HS-5 (cell line): ENCODE measurements at places on chromosomes 3 and 15.
A peak's percentile ranks its signal among the peaks of the same experiment; 100 is the strongest.

DNA sequence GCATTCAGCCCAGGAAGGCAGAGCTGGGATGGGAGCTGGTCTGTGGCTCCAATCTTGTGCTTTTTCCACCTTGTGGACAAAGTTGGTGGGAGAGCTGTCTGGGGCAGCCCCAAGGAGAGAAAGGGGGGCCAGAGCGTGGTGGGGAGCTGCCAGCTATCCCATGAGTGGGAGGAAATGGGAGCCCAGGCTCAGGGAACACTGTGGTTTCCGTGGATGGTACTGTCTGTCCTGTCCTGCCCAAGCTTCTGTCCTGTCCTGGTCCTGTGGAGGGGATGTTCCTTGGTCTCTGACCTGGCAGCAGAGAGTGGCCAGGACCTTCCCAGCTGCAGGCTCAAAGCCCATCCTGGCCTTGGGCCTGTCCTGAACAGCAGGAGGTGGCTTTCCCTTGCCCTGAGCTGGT is 72.6 kb upstream of the SEC13 start:
- no peak for DNase-seq

DNA sequence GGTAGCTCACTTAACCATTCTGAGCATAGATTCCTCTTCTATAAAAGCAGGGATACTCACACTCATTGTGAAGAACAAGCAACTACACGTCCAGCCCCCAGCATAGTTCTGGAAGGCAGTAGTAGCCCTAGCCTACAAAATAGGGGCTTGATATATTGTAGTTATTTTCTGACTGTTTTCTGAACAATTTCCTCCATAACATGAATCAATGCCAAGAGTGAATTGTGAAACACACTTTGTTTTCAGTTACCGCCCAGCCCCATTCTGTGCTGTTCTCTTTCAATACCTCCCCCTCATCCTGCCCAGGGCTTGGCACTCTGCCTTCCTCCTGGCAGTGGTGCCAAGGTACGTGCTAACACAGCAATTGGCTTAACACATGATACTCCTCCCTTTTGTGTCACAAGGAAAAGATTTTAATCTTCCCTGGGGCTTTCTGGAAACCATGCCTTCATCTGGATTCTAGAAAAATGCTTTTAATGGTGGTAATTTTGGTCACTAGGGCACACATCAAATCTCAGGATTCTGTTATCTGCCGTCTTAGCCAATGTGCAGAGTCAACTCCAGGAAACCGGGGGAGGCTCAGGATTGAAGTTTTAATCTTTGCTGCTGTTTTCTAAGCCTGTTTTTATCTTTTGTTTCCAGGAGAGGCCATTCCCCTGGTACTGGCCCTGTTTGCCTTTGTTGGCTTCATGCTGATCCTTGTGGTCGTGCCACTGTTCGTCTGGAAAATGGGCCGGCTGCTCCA is 37.2 kb downstream of the IL20RB start:
- peak; percentile 77 for DNase-seq

DNA sequence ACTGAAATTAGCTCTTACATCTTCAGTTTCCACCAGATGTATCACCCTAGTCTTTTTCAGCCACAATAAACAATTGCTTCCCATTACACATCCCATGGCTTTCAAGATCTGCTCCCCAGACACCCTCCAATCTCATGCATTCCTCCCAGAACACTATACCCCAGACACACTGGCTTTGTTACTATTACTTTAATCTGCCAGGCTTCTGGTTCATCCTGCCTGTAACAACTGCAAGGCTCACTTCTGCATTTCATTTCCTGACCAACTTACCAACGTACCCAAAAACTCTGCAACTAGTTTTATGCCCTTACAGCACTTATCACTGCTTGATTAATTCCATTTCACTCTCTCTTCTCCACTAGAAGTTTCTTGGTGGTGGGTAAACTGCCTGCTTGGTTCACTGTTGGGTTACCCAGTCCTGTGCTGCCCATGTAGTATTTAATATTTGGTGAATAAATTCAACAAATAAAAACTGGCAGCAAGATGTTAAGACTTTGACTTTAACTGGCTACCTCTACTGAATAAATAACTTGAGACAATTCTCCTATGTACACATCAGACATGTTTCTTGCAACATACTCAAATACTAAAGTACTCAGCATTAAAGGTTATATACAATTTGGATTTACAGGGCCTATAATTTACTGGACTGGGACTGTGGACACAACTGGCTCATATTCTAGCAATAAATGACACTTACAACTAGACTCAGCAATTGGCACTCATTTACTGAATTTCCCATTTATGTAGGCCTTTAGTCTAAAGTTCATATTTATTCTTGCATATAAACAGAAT is 2.7 kb downstream of the RPL22L1 start:
- no peak for DNase-seq

DNA sequence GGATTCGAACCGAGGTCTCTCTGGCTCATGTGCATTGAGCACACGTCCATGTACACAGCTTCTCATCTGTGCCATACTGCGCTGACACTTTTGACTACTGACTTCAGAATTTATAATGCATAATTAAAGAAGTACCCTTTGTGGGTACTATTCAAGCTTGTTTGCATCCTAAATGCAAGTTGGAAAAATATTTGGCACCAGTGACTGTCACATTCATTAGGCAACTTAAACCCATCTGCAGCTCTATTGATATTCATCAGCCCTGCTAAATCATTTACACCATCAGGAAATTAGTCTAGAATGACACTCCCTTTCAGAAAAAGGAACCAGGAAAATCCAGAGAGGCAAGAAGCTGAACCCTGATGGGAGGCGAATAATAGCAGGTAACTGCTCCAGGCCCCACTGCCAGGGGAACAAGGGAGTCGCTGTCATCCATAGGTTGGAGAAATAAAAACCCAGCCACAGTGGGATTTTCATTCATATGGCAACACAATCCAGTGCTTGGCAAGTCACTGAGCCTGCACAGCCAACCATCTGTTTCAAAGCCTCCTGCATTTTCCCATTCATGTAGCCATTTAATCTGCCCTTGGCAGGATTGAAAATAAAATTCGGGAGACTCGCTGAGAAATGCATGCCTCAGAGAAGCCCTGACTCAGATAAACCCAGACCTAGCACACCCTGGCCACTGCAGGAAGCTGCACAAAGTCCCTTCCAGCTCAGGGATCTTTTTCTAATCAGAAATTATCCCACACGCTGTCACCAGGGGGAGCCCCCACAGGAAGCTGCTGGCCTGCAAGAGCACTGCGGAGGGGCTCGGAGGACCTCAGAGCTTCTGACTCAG is 103.0 kb upstream of the VEPH1 start:
- DNase-seq: peak; percentile 58

- no peak for DNase-seq
These were observed 79.7 kb downstream of the HHLA2 start for GRCh38 chr3:108376026-108376425.

- no peak for DNase-seq
These were observed 202.6 kb downstream of the XXYLT1 start for GRCh38 chr3:195068084-195069080.

GRCh38 chr3:58824285-58824684 is 157.7 kb upstream of the FAM3D start:
- DNase-seq: no peak

DNA sequence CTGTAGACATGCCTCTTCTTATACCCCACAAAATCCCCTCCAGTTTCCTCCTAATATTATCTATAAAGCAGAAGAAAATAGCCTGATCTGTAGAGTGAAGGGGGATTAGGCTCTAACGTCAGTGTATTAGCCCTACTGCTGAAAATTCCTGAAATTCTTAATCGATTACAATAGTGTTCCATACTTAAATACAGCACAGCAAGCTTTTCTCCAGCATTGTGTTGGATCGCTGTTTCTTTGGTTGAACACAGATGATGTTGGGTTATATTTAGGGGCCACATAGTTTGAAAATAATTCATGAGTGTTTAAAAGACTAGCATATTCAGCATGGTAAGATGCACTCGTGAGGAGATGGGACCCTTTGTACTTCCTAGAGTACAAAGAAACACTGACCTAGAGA is 52.5 kb downstream of the PIAS1 start:
- no peak for DNase-seq

DNA sequence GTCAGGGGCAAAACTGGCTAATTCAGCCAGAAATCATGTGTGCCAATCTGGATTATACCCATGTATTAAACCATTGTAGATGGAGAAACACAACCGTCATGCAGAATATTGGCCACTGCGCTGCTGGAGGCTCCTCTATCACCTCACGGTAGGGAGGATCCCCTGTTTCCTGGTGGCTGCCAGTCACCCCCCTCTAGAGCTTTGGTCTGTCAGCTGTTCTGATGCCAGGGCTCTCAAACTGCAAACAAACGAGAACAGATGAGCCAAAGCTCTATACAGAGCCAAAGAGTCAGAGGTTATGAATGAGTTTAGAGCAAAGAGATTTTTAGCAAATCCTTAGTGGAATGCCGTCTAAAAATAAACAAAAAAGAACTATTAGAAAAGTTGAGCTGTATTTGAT is 62.5 kb downstream of the IL20RB start:
- no peak for DNase-seq
